Right renal cortex interstitium (tissue), 3 donors: ENCODE measurements at places on chromosomes 5 and 9.
A peak's percentile ranks its signal among the peaks of the same experiment; 100 is the strongest.

- no peak for DNase-seq
Measured at GRCh38 chr5:53464722-53465121, 15.7 kb upstream of the FST start.

DNA sequence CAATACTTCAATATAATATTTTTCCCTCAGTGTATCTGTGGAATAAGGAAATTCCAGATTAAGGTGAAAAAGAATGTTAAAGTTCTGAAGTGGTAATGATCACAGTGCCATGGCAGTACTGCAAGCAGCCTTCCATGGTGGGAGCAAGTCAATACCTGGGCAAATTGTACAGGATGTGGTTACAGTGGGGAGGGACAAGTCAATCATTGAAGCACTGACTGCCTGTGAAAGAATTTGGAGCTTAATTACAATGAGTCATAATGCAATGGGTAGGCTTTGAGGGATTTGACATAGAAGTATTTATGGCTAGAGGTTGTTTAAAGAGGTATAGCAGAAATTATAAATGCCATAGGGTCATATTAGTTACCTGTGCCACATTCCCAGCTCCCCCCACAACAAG, 786.5 kb upstream of the ACO1 start:
- DNase-seq, result no peak

- DNase-seq, result no peak
Measured at GRCh38 chr9:112863746-112864145, 26.9 kb downstream of the SLC46A2 start.

DNA sequence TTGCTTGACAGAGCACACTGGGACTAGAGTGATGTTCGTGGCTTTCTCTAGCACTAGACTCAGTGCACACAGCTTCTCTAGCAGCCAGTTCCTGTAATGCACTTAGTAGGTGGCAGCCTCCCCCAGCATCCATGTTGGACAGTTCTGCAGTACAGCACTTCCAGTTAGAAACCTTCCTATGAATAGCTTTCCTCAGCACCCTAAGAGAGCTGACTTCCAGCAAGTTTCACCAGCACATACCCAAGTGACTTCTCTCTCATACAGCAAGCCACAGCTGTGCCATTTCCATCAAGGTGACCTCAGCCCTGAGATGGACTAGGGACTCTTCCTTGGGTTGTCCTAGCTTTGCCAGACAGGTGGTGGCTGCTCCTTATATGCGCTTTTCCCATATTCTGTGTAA, 60.4 kb downstream of the PJA2 start:
- no peak for DNase-seq

DNA sequence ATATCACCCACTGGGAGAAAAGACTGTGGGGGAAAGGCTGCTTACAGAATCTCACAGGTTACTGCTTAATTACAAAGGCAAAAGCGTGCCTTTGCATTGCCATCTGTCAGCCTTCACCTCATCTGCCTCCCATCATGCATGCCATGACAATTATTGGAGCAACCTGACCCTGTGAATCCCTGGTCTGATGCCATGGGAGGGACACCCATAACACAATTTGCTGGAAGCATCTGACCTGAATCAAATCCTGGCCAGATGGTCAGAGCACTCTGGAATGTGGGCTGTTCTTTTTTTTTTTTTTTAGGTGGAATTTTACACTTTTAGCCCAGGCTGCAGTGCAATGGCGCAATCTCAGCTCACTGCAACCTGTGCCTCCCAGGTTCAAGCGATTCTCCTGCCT, 11.6 kb upstream of the RETREG1 start:
- no peak for DNase-seq

- DNase-seq, result peak; percentile 33
Measured at GRCh38 chr5:102666164-102666946, 88.8 kb upstream of the PAM start.

DNA sequence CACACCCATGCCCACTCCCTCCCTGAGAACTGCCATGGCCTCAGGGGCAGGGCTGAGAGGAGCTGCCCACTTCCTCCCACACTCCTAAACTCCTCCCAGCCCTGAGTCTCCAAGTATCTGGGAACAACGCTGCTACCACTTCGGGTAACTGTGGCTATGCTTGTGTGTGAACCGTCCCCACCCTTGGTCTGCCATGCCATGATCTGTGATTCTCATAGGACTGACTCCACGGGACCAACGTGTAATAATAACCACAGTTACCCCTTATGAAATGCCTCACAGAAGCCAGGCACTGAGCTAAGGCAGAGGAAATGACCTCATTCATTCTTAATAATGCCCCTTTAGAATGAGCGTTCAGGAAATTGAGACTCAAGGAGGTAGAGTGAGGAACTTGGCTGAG, 103.9 kb upstream of the SMIM23 start:
- DNase-seq, result no peak

GRCh38 chr9:99118782-99119466, 14.0 kb downstream of the TGFBR1 start:
- no peak for DNase-seq

- DNase-seq, result no peak
Measured at GRCh38 chr9:124180557-124180956, 77.2 kb upstream of the NEK6 start.

DNA sequence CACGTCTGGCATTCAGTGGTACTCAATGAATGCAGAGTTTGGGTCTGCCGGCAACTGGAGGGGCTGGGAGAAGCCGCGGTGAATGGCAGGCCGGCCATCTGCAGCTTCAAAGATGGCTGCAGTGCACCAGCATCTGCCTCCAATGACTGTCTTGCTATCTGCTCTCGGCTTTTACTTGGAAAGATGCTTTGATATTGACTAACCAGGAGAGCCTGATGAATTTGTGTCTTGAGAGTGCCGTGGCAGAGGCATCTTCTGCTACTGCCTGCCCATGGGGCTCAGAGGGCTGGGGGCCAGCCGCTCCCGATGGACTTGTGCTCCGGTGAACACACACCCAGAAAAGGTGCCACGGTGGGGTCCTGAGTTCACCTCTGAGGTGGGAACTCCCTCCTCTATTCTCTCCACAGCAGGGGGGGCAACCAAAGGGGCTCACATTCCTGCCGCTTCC, 164.5 kb downstream of the COL23A1 start:
- no peak for DNase-seq

GRCh38 chr5:149594206-149594895, 13.1 kb downstream of the ARHGEF37 start:
- DNase-seq, result no peak

- no peak for DNase-seq
Measured at GRCh38 chr9:38226491-38226951, 157.5 kb upstream of the SHB start.

DNA sequence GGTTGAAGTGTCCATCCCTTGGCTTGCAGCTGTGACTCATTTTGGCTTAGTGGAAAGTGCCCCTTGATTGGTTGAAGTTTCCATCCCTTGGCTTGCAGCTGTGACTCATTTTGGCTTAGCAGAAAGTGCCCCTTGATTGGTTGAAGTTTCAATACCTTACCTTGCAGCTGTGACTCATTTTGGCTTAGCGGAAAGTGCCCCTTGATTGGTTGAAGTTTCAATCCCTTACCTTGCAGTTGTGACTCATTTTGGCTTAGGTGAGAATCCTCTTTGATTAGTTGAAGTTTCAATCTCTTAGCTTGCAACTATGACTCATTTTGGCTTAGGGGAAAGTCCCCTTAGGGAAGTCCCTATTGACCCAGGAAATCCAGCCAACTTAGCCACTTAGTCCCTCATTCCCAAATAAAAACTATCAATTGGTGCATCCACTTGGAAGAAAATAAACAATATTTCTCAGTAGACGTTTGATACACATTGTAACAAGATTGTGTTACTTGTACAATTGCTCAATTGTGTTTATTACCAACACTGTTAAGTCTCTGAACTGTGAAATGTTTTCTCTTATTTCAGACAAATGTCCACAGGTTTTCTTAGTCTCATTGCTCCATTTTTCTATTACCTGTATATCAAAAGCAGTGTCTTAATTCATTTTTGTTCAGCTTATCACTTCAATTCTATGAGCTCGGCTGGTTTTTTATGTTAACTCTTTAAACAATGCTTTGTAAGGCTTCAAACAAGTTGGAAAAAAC, 2308.8 kb upstream of the ACO1 start:
- DNase-seq, result no peak

GRCh38 chr9:110114086-110114858, 93.7 kb downstream of the C9orf152 start:
- DNase-seq, result no peak

- DNase-seq, result no peak
Measured at GRCh38 chr5:116502138-116502537, 72.5 kb downstream of the SEMA6A start.

DNA sequence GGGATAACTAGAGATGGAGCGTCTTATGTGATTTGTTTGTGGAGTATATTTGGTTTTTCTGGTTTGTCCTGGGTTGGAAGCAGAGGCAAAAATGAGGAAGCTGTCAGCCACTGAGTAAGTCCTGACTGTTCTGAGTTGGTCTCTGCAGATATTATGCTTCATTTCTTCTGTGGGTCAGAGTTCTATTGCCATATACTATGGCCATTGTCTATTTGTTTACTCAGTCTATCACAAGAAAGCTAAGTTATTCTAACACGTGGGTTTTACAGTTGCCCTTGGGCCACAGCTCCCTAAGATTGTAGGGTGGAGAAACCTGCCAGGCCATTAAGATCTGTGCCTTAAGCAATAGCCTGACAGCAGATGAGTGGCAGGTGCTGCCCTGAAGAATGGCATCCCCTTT, 3.0 kb upstream of the CTSV start:
- no peak for DNase-seq

- DNase-seq, result no peak
Measured at GRCh38 chr5:175489693-175490443, 11.5 kb downstream of the SFXN1 start.

- no peak for DNase-seq
Measured at GRCh38 chr5:111063709-111064322, 7.7 kb upstream of the TSLP start.

DNA sequence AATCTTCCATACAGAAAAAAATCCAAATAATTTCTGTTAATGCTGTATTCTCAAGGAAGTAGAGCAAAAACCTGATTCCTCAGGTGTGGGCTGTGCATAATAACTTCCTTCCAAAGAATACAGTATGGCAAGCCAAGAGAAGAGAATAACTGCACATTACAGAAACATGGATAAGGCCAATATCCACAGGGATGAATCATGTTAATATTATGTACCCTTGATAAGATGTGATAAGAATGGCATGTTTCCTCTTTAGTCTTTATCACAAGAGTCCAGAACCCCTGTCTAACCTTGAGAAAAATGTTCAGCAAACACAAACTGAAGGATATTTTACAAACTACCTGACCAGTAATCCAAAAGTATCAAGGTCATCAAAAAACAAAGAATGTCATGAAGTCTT, 795.8 kb downstream of the SEMA5A start:
- DNase-seq, result no peak

GRCh38 chr5:172266676-172267092, 16.9 kb downstream of the UBTD2 start:
- DNase-seq, result no peak

DNA sequence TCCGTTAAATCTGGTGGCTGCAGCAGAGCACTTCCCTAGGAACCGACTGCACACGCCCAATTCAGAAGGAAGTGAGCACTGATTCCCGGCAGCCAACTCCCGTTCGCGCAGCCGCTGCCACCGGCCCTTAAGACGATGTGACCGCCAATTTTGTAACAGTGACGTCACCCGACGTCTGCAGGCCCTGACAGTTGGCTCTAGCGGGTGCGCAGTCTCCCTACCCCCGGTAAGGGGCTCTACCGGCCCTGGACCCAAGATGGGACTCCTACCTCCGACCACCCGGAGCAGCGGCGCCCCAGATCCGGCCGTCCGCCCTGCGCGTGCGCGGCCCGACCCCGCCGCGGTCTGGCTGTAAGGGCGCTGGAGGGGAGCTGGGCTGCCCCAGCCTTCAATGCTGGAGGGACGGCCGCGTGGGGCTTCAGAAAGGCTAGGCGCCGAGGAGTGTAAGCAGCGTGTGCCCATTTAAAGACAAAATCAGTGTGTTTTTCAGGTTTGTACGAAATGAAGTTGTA, 19.1 kb downstream of the DNAJA1 start:
- peak; percentile 73 for DNase-seq

GRCh38 chr5:72079288-72079687, 28.0 kb upstream of the MAP1B start:
- DNase-seq, result no peak

GRCh38 chr5:110104726-110105669, 415.3 kb downstream of the MAN2A1 start:
- no peak for DNase-seq

DNA sequence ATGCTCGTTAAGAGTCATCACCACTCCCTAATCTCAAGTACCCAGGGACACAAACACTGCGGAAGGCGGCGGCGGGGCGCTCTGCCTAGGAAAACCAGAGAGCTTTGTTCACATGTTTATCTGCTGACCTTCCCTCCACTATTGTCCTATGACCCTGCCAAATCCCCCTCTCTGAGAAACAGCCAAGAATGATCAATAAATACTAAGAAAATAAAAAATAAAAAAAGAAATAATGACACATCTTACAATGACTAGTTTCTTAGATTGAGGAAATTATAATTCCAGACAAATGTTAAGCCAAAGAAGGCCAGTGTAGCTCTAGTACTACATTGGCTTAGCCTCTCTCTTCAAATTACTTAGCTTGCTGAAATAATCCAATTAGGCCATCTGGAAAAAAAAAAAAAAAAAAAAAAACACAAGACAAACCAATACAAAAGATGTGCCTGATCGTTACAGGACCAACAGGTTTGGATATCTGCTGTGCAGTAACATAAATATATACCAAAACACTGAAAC, 58.0 kb downstream of the ANXA2R start:
- no peak for DNase-seq

DNA sequence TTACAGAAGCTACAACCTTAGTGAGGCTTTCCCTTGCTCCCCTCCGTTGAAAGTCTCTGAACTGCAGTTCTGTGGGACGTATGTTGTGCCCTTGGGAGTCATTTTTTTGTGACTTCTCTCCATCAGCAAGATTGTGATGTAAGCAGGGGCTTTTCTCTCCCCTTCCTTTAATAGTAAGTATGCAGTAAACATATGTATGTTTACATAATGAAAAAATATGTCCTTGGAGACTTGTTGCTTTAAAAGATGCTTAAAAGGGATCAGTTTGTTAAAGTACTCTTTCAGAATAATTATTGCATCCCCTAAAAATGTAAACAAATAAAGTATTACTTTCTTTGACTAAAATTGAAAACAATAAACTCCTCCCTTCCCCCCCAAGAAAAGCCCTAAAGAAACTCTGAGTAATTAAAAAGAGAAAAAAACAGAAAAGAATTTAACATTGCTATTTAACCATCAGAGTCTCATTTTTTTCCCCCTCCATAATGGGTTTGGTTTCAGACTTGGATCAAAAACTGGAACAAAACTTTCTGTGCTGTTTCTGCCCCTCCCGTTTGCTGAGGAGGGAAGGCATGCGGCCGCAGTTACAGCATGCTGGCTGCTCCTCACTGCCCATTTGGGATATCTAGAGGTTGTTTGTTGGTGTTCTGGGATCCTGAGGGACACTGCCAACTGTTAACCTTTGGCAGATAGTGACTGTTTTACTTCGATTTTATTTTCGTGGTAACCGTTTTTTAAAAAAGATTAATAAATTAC, 40.2 kb downstream of the TRIO start:
- DNase-seq, result no peak

- peak; percentile 31 for DNase-seq
Measured at GRCh38 chr5:119470851-119471451, 18.7 kb downstream of the HSD17B4 start.

GRCh38 chr9:92327283-92327850, 1.6 kb downstream of the CENPP start:
- no peak for DNase-seq

- no peak for DNase-seq
Measured at GRCh38 chr9:122287214-122287720, 22.6 kb downstream of the MRRF start.

- DNase-seq, result no peak
Measured at GRCh38 chr9:133113163-133113948, 7.7 kb downstream of the RALGDS start.
